ENCODE measurements at places on chromosomes 3 and 15.

DNA sequence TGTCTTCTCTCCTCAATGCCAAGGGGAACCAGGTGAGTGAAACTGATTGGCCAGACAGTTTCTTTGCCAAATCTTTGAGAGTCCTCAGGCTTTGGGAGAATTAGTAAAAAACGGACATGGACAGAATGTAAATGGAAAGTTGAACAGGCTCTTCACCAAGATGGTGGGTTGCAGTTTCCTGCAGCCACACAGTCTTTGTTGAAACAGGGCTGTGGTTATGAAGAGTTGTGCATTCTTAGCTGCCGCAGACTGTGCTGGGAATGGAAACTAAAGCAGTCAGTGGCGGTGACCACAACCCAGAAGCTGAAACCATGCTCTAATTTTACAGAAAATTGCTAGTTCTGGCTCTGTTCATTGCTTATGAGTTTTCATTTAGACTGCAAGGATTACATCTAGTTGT lies 42.1 kb upstream of the TASOR start:
- DNase-seq: no peak

- no peak for DNase-seq
These were observed 14.7 kb upstream of the RAB6B start for GRCh38 chr3:133910422-133910821.

GRCh38 chr3:74978684-74979083 lies 364.2 kb upstream of the CNTN3 start:
- no peak for DNase-seq

GRCh38 chr3:141257961-141258360 lies 26.3 kb downstream of the PXYLP1 start:
- DNase-seq: no peak

- no peak for DNase-seq
These were observed 73.4 kb upstream of the HACD2 start for GRCh38 chr3:123658118-123658851.

- no peak for DNase-seq
These were observed 248.9 kb downstream of the SLCO3A1 start for GRCh38 chr15:92102395-92102755.

DNA sequence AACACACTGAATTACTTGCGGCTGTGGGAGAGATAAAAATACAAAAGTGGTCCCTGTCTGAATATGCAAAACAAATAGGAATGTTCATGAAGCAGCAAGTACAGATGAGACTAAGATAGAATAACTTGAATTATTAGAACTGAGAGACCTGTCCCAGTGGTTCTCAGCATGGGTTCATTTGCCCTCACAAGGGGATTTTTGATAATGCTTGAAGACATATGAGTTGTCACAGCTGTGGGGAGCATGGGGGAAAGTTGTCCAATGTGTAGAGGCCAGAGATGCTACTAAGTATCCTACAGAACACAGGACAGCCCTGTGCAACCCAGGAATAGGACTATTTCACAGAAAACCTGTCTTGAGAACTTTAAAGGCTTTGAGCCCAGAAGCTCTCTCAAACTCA lies 22.4 kb downstream of the PPM1L start:
- no peak for DNase-seq

GRCh38 chr3:128328546-128329458 lies 137.9 kb downstream of the DNAJB8 start:
- no peak for DNase-seq

Measured in stimulated activated CD4-positive, alpha-beta T cell treated with anti-CD3 and anti-CD28 coated beads, TNF-alpha, amount 100 ng/mL, for 4 hours (primary cell).